ENCODE measurements at places on chromosomes 2 and 18. TPM values are rescaled to one million over a fixed set of nuclear protein-coding genes. Genes with fewer than 3 reads are reported as not detected.

- no peak for DNase-seq
Observed at GRCh38 chr2:235901243-235901642, 266.9 kb downstream of the GBX2 start.

GRCh38 chr18:32846896-32847295 is 74.1 kb upstream of the KLHL14 start:
- no peak for DNase-seq

DNA sequence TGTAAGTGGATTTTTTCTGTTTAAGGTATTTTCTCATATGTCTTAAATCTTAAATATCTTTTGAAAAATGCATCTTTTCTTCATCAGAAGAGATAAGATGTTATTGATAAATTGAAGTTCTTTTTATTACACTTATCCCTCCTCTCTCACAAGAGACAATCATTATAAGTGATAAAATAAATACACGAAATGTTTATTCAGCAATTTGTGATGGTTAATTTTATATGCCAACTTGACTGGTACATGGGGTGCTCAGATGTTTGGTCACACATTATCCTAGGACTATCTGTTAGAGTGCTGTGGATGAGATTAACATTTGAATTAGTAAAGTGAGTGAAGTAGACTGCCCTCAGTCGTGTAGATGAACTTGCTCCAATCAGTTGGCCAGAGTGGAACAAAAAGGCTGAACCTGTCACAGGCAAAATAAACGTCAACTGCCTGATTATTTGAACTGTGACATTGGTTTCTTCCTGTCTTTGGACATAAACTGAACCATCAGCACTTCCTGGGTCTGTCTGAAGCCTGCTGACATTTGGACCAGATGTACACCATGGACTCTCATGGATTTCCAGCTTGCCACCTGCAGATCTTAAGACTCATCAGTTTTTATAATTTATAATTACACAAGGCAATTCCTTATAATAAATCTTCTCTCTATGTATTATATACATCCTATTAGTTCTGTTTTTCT is 1126.7 kb downstream of the LRP1B start:
- no peak for DNase-seq

DNA sequence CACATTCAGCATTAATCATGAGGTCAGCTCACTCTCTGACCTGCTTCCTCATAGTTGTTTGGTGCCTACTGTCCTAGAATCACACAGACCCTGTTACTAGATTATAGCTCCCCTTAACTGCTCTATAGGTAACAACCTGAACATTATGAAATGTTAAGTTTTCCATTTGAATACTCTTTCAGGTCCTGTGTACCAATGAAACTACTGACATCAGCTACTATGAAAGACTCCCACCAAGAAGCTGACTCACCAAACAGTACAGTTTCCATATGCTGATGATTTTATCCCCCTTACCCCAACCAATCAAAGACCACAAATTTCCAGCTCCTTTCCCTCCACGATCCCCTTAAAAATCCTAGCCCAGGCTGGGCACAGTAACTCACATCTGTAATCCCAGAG is 56.3 kb downstream of the SRBD1 start:
- no peak for DNase-seq

The CDKL4 gene
- not detected for polyA plus RNA-seq

The EHD3 gene
- 7.4 TPM for polyA plus RNA-seq

The SGPP2 gene
- 4.3 TPM for polyA plus RNA-seq

The HOXD9 gene
- polyA plus RNA-seq: not detected
